ENCODE measurements at places on chromosomes 12 and 14.
A peak's percentile ranks its signal among the peaks of the same experiment; 100 is the strongest.

GRCh38 chr14:46036099-46036498 is 615.5 kb downstream of the RPL10L start:
- no peak for DNase-seq

DNA sequence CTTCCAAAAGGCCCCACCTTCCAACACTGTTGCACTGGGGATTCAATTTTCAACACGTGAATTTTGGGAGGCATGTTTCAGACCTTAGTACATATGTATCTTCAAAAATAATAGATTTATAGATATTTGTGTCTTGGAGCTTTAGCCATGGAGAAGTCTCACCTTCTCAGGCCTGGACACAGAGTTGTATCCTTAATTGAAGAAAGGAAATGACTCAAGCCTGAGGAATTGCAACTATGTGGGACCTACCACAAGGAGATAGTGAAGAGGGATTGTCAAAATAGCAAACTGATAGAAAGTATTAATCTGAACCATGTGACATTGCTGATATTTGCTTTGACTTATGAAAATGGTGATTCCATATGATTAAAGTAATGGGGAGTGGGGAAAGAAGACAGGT is 89.8 kb downstream of the ACSS3 start:
- DNase-seq = peak; percentile 61

DNA sequence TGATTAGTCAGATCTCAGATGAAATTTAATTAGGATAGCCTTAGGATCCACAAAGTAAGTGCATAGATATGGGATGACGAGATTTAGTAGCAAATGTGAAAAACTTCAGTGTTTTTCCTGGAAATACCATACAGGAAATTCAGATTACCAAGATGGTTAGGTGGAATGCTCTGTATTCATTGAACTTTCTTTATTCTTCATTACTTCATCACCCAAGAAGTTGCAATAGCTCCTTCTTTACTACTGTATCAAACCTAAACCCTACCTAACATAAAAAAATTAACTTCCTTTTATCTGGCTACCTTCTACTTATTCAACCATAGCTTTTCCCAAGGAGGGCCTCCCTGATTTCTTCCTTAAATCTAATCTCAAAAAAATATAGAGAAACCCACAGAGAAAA is 100.4 kb downstream of the TTC6 start:
- DNase-seq = peak; percentile 50

DNA sequence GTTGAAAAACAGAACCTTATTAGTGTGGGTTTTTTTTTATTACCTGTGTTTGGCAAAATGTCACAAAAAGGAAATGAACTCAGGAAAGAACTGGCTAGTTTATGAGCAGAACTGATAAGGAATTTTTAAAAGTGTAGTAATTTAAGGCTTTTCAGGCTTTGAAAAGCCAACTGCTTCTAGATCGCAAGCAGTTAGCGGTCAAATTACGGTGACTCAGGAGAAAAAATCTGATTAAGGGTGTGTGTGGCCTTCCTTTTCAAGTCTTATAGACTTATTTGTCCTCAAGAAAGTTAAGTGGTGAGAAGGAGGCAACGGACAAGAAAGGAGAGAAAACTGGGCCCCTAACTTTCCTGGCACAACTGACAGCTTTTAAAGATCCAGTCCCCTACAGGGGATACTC is 33.4 kb downstream of the PDZRN4 start:
- no peak for DNase-seq

DNA sequence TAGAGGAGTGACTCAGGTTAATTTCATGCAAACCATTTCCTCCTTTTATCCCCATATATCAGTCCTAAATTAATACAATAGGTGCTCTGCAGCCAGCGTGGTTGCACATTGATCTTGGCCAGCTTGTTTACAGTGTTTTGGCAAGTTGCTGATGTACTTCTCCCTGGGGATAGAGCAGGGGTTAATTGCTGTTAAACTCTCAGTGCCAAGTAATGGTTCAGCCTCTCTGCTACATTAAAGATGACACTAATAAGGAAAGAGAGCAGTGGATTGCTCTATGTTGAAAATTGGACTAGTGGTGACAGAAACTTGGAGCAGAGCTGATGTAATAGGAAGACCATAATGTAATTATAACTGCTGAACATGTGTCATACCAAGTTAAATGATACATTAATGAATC is 717.5 kb downstream of the RERGL start:
- DNase-seq = no peak

DNA sequence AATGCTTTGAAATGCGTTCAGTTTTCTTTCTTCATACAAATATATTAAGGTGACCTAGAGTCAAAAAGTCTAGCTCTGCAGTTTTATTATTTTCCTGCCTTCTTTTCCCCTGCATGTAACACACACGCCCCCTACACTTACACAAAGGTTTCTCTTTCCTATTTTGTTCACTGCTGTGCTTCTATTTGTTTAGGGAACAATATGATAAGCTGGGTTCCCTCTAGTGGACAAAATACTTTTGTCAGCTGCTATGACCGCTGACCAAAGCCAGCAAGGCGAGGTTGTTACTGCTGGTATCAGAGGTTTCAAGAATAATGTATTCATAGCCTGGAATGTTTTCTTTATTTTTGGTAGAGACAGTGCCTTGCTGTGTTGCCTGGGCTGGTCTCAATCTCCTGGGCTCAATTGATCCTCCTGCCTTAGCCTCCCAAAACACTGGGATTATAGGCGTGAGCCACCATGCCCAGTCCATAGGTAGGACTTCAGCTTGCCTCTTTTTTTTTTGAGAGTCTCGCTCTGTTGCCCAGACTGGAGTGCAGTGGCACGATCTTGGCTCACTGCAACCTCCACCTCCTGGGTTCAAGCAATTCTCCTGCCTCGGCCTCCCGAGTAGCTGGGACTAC is 33.4 kb downstream of the FNTB start:
- peak; percentile 73 for DNase-seq

GRCh38 chr12:98828802-98829600 is 183.9 kb downstream of the APAF1 start:
- DNase-seq = peak; percentile 39

GRCh38 chr12:124025661-124026060 is 52.6 kb downstream of the ZNF664 start:
- DNase-seq = no peak

DNA sequence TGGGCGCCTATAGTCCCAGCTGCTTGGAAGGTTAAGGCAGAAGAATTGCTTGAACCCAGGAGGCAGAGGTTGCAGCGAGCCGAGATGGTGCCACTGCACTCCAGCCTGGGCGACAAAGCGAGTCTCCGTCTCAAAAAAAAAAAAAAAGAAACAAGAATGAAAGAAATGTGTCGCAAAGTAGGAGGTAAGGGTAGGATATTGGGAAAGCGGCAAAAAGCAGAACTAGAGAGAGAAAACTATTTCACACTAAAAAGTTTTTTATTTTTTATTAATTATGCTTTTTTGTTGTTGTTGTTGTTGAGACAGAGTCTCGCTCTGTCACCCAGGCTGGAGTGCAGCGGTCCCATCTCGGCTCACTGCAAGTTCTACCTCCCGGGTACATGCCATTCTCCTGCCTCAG is 17.7 kb downstream of the SBNO1 start:
- DNase-seq = no peak

DNA sequence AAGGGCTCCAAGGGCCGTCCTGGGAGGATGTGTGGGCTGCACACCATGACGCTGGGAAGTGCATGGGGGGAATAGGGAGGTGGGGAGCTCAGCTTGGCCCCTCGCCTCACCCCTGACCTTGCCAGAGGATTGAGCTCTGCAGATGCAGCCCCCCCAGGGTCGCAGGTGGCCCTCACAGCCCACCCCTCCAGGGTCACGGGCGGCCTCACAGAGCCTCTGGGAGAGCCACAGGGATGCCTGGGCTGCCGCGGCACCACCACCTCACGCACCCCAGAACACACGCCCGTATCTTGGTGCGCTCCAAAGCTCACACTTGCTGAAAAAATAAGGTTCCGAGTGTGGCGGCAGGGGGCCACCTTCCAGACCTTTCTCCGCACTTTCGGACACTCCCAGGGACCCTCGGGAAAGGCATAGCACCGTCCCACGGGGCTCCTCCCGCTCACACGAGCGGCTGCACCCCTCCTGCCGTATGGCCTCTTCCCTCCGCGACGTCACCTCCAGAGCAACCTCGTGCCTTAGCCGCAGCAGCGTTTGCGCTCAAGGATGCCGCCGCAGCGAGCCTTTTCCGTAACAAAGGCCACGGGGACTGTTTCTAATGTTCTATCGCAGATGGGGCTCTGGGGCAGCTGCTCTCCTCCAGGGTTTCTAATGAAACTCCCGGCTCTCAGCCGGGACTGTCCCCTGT is 9.9 kb upstream of the FBRSL1 start:
- DNase-seq = no peak

DNA sequence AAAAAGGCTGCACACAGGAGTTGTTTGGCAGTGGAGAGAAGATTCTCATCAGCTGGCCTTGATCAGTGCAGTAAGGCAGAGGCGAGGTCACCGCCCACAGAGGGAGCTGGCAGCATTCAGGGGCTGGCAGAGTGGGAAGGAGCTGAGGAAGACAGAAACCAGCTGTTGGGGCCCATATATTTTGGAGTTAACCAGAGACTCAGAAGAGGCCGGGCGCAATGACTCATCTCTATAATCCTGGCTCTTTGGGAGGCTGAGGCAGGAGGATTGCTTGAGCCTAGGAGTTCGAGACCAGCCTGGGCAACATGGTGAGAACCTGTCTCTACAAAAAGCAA is 17.7 kb downstream of the SMCO2 start:
- peak; percentile 65 for DNase-seq

DNA sequence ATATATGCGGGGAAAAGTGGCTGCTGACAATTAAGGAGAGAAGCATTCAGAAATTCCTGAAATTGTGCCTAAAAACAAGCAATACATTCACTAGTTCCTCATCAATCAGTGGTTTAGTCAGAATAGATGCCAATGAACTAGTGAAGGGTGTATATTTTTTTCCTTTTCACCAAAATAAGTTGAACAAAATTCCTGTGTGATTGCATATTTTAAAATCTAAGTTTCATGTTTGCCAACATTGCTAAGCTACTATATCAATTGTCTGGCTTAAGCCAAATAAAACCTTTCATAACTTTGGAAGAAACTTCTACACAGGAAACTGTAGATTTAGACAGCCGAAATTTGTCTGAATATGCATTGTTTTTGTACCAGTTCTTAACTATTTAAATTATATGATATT is 8.7 kb downstream of the PRKD1 start:
- peak; percentile 16 for DNase-seq

- no peak for DNase-seq
Measured at GRCh38 chr12:81500788-81501187, 258.4 kb downstream of the PPFIA2 start.

- peak; percentile 80 for DNase-seq
Measured at GRCh38 chr14:59254911-59255545, 66.6 kb downstream of the DAAM1 start.

GRCh38 chr12:68100241-68100640 is 59.3 kb downstream of the IFNG start:
- no peak for DNase-seq

- DNase-seq = peak; percentile 98
Measured at GRCh38 chr12:6069437-6070093, 54.9 kb downstream of the VWF start.

DNA sequence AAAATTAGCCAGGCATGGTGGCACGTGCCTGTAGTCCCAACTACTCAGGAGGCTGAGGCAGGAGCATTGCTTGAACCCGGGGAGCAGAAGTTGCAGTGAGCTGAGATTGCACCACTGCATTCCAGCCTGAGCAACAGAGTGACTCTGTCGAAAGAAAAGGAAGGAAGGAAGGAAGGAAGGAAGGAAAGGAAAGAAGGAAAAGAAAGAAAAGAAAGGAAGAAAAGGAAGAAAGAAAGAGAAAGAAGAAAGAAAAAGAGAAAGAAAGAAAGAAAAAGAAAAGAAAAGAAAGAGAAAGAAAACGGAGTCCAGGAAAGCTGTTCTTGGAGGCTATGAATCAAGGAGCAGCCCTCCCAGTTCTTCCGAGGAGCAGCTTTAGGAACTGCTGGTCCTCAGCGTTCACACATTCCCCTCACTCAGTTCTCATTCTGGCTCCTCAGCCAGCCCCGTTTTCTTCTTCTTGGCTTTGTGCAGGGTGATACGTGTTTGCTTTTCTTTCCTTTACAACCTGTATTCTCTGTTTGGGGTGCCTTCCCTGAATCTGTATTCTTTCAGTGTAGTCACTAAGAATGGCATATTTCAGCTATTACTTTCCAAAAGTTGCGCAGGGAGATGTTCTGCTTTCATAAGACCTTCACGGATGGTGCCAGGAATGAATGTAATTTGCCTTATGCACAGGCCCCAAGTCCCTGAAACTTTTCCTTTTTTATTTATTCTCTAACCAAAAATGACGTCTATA is 12.2 kb downstream of the FBXL14 start:
- DNase-seq = peak; percentile 65

GRCh38 chr12:75446857-75447256 is 33.7 kb upstream of the GLIPR1 start:
- DNase-seq = peak; percentile 89

DNA sequence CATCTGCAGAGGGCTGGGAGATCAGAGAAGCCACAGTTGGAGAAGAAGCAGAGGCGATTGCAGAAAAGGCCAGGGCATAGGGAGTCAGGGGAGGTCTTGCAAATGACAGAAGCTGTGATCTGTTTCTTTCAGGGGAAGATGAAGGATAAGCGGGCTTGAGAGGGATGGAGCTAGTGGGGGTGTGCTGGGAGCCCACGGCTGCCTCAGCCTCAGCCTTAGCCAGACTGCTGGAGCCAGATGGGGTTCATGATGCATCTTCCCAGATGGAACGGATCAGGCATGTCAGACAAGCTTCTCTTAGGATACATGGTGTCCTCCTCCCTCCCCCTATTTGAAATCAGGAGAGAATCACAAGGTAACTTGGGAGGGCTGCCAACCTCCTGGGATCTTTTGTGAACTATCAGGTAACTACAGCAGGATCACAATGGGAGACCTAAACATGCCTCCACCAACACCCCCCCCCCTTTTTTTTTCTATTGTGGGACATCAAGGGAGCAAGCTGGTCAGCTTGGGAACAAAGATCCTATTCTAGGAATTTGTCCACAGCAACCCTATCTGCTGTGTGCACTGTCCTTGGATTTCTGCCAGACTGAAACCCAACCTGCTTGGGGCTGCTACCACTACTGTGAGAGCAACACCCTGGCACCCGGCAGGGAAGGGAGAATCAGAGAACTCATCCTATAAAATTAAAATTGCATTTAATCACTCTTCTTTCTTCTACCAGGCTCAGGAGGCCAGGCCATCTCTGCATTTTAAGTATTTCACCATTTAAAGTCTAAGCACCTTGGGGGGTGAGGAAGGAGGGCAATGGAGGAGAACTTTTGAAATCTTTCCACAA is 10.7 kb upstream of the ATP2A2 start:
- DNase-seq = peak; percentile 85

GRCh38 chr12:32843528-32844095 is 53.0 kb downstream of the PKP2 start:
- no peak for DNase-seq

GRCh38 chr12:69509308-69509736 is 39.1 kb downstream of the FRS2 start:
- peak; percentile 80 for DNase-seq

DNA sequence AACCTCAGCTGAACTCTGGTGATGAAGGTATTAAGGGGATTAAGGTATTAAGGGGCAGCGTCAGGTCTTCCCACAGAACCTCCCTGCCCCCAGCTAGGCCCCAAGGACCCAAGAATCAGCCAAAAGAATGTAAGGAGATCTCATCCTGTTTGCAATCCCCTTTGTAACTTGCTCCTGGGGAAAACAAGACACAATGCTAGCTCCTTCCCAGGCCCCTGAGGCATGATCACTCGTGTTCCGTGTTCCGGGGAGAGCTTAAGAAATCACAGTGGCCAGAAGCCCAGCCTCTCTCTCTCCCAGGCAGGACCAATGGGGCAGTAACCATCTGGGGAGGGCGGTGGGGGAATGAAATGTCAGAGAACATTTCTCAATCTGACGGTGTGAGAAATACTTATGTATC is 33.2 kb downstream of the PIGH start:
- no peak for DNase-seq

All from fibroblast of skin of abdomen (primary cell).